Activated T-cell treated with anti-CD3 and anti-CD28 coated beads, Interleukin-2, amount 50 U/mL, for 24 hours (primary cell): ENCODE measurements at places on chromosomes 1 and 21.
A peak's percentile ranks its signal among the peaks of the same experiment; 100 is the strongest.

DNA sequence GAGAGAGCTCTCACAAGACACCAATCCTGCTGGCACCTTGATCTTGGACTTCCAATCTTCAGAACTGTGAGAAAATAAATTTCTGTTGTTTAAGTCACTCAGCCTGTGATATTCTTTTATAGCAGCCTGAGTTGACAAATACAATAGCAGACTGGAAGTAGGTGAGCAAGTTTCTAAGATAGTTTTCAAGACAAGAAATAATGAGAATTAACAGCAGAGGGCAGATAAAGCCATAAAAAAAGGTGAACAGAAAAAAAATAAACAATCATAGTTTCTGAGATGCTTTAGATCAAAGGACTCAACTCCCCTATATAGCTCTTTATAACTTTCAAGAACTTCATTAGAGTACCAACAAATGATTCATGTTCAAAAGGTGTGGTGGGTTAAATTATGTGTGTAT, 119.8 kb downstream of the PLPPR5 start:
- DNase-seq, result no peak

DNA sequence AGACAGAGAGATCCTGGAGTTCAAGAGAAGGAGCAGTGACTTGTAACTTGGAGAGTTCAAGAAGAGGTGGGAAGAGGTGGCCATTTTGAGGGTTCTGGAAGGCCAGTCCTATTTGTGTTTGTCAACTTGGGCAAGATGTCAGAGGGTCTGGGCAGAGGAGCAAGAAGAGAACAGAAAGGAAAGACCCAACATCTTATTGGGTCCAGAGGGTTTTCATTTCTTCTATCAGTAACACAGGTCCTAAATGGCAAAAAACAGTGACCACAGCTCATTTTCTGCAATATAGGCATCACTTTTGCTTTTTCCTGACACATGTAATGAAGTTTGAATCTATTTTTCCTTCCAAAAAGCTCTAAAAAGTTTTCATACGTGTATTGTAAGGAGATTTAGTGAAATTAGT, 38.3 kb upstream of the MAP10 start:
- no peak for DNase-seq

- DNase-seq, result no peak
Observed at GRCh38 chr21:29077651-29078090, 4.2 kb upstream of the CCT8 start.

- no peak for DNase-seq
Observed at GRCh38 chr21:39180429-39181019, 2.7 kb downstream of the PSMG1 start.

DNA sequence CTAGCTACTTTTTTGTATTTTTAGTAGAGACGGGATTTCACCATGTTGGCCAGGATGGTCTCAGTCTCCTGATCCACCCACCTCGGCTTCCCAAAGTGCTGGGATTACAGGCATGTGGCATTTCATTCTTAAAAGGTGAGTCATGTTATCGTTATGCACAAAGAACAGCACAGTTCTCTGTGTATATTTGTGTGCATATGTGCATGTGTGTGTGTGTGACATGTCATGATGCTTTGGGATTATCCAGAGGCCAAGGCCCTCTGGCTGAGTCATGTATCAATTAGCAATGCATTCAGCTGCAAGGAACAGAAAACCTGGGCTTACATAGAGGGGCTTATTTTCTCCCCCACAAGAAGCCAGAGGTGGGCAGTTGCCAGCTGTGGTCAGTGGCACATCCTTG, 301.7 kb upstream of the KAZN start:
- DNase-seq, result no peak

DNA sequence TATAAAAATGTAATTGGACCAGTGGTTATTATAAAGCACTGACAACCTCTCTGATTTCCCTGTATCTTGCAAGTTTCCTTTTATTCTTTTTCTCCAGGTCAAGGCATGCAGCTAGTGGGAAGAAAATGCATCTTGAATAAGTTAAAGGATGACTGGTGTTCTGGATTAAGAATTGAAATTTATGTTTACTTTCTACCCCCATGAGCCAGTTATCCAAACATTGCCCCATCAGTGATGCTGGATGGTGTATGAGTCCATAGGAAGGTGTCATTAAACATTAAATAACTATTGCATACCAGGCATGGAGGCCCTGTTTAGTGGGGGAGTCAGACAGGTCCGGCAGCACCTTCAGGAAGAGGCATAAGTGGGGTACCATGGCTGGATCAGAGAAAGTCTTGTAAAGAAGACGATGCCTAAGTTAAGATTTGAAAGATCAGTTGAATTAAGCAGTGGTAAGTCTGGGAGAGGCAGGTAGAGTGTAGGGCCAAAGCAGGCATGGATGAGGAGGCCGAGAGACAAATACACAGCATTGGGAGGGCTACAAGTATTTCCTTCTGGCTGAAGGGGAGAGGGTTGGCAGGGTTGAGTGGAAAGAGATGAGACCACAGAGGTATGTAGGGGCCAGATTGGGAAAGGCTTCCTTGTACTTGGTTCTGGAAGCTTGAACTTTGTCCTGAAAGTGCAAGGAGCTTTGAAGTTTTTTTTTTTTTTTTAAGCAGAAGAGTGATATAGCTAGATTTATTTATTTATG, 5.7 kb downstream of the SZRD1 start:
- DNase-seq, result no peak

DNA sequence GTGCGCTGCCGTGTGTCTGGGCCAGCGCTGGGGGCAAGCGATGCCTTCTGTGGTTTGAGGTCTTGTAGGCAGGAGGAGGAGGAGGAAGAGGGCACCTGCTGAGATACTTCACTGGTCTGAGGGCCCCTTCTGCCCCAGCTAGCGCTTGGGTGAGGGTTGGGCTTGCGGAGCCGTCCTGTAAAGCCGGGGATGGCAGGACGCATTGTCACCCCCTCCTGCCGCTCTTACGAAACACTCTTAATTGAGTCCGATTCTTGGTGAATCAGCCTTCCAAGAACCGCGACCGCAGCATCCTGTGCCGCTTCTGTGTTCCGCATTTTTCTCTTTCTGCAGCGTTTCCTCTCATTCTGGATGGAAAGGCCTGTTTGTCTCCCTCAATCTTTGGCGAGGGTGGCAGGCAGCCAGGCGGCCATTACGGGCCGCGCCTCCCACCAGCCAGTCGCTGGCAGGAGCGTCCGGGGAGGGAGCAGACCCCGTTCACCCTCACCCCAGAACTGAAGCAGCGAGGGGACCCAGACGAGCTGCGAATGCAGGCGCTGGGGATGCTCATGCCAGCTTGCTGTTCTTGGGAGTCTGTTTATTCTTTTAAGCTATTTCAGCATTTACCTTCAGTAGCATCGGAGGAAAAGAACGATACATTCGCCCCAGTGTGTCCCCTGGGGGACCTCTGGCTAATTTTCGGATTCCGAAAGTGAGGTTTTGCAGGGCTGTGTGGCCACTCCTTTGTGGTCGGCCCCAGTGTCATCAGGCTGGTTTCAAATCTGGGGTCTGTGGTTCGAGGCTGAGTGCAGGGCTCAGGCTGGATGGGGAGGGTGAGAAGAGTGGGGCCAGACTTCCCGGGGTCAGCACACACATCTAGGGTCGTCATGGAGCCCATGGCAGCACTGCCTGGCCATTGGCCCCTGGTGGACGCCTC, 62.7 kb downstream of the SKI start:
- DNase-seq, result peak; percentile 85

- DNase-seq, result peak; percentile 13
Observed at GRCh38 chr1:5746611-5747425, 245.4 kb downstream of the NPHP4 start.

- no peak for DNase-seq
Observed at GRCh38 chr1:158652721-158653334, 33.7 kb downstream of the SPTA1 start.

GRCh38 chr1:102500758-102501157, 504.0 kb upstream of the OLFM3 start:
- DNase-seq, result no peak

GRCh38 chr1:244796719-244797406, 38.6 kb upstream of the COX20 start:
- DNase-seq, result peak; percentile 51

- no peak for DNase-seq
Observed at GRCh38 chr1:16219968-16220500, 7.6 kb upstream of the ARHGEF19 start.

GRCh38 chr1:154151311-154151710, 3.6 kb downstream of the NUP210L start:
- no peak for DNase-seq

DNA sequence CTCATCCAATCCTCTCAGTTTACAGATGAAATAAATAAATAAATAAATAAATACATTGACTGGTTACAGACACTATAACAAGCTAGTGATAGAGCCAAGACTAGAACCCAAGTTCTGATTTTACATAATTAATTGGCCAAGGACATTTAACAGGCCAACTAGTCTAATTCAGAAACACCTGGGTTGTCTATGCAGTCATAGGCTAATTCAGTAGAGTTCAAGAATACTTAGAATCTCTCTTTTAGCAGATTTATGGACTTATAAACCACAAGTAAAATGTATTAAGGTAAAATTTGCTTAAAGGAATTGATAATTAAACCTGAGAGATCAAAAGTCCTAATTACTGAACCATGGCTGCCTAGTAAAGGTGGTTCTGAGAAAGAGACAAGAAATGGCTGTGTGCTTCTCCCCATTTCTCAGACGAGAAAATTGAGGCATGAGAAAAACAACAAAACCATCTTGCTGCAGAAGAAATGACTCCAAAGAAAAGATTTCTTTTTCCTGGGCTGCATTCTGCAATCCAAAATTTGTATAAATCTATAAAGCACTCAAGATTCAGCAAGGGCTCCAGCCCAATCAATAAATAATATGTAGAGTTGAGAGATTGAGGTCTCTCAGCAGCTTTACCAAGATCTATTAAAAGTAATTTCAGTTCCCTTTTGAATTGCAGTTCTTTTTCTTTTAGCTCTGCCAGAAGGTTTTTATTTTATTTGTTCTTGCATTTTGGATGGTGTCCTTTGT, 98.3 kb downstream of the DUSP10 start:
- no peak for DNase-seq

DNA sequence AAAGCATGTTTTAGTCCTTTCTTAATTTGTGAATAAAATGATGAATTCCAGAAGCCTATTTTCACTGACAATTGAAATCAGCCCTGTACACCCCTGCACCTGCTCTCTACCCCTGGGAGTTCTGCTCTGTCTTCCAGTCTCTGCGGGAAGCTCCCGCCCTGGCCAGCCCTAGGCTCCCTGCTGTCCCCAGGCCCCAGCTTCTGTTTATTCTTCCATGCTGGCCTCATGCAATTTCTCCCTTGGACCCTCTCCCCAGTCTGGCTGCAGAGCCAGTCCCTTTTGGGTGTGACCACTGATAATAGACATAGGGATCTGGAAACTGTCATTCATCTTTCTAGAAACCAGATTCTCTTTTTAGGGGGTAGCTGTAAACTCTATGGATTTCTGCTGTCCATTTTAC, 258.6 kb downstream of the GRIK3 start:
- DNase-seq, result no peak

- no peak for DNase-seq
Observed at GRCh38 chr1:194538453-194538852, 1352.0 kb upstream of the B3GALT2 start.

GRCh38 chr1:47444562-47445465, 7.0 kb downstream of the FOXD2 start:
- peak; percentile 63 for DNase-seq

DNA sequence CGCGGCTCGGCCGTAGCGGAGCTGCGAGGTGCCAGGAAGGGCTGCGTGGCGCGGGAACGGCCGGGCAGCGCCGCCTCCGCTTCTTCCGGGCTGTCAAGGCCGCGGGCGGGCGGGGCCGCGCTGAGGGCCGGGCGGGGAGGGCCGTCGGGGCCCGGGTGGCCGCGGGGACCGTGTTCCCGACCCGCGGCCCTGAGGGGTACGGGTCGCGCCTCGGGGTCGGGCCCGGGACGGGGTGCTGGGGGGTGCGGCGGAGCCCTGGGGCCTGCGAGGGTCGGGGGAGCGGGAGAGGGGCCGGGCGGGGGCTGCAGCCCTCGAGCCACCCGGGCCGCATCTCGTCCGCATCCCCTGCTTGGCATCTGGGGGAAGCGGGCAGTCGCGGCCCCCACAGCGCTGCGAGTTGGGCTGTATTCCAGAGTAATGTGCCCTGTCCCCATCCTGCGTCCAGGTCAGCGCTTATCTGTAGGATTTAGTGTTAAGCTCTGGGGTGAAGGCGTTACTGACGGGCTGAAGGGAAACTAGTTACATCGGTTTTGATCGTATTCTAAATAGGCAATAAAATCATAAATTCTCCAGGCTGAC, 379 bp downstream of the RER1 start:
- peak; percentile 48 for DNase-seq

- DNase-seq, result no peak
Observed at GRCh38 chr1:48704736-48705135, 72.0 kb downstream of the BEND5 start.

- no peak for DNase-seq
Observed at GRCh38 chr1:216905137-216905536, 181.9 kb upstream of the ESRRG start.

DNA sequence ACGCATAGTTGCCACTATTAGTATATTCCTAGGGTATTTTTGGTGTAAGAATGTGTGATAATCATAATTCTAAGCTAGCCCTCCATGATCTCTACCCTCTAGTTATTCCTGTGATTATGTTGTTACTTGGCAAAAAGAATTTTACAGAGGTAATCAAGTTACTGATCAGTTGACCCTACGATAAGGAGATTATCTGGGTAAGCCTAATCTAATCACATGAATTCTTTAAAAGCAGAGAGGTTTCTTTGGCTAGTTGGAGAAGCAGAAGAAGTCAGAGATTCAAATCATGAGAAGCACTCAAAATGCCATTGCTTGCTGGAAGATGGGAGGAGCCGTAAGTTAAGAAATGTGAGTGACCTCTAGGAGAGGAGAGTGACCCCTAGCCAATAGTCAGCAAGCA, 72.7 kb downstream of the RPE65 start:
- DNase-seq, result no peak

GRCh38 chr1:79293611-79294010, 287.1 kb upstream of the ADGRL4 start:
- no peak for DNase-seq

- no peak for DNase-seq
Observed at GRCh38 chr1:61268546-61269240, 186.3 kb downstream of the NFIA start.

GRCh38 chr21:35504277-35504676, 455.2 kb upstream of the RUNX1 start:
- DNase-seq, result no peak

DNA sequence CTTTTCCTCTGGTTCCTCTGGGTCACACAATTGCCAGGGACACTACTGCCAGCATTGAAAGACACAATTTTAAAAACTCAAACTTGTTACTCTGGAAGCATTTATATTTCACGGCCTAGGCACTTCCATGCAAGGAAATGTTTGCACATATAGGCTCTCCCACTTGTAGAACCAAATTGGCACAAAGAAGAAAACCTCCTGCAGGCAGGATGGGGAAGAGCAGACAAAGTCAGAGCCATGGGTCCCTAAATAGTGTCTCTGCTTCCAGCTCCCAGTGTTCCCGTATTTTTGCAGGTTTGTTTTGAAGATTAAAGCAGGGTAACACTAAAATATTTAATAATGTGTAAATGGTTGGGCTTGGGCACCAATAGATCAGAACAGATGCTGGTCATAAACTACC, 19.0 kb upstream of the ADGRL2 start:
- no peak for DNase-seq

GRCh38 chr1:182268669-182269068, 122.9 kb downstream of the GLUL start:
- no peak for DNase-seq

- no peak for DNase-seq
Observed at GRCh38 chr1:228801068-228801467, 65.8 kb downstream of the RHOU start.
